ENCODE measurements at places on chromosomes 7 and 10.

DNA sequence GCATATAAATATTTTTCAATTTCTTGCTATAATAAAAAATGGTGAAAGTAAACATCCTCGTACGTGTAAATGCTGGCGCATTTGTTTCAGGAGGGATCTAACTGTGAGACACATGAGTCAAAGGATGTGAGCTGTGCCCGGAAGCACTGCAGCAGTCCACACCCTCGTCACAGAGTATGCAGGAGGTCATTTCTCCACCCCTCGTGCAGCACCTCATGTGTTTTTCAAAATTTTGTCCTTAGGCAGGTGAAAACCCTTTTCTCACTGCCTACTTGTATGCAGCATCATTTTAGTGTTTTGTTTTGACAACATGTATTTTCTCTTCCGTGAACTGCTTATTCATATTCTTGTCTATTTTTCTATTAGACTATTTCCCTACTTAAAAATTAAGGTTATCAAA, 162.7 kb downstream of the AVL9 start:
- DNase-seq, result no peak

DNA sequence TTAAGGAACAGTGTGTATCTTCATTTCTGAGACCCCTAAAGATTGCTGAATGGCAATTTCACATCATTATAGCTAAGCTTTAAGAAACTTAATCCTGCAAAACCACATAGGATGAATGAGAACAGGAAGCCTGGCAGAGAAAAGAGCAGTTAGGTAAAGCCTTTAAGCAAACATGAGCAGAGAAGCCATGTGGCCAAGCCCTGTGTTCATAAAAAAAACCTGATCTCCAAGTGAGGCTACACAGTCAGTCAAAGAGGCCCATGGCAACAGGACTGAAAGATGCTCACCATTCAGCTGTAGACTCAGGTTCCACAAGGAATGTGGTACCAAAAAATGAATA, 9.3 kb downstream of the LIPA start:
- no peak for DNase-seq

DNA sequence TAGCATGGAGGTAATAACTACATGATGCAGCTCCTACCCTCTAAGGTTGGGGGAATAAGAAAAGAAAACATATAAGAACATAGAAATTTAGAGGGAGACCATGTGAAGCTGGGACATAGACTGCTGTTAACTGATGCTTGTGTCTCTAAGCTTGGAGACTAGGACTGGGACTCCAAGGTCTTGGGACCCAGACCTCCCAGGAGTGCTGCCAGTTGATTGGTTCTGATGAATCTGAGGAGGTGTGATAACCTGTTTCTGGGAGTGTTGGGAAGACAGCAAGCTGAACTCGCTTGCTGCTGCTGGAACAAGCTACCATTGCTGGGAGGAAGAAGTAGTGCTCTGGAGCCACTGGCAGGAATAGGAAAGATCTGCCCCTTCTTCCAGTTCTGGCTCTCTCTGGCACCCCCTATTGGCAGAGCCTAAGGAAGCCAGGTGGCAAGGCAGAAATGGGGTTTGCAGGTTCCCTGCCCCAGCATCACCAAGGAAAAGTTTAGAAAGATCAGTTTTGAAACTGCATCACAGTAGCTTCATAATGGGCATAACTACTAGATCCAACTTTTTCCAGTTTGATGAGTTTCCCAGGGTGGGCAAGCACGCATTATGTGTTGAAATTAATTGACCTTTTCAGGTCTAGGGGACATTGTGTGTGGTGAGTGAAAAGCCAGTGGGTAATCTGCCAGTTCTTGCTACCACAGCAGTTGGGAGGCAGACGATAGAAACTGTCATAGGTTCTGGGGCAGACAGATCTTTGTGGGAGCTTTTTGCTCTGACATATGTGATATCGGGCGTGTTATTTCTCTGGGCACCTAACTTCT, 140.7 kb downstream of the SND1 start:
- peak; percentile 12 for DNase-seq

- no peak for DNase-seq
Measured at GRCh38 chr10:128854963-128855362, 612.1 kb upstream of the MGMT start.

DNA sequence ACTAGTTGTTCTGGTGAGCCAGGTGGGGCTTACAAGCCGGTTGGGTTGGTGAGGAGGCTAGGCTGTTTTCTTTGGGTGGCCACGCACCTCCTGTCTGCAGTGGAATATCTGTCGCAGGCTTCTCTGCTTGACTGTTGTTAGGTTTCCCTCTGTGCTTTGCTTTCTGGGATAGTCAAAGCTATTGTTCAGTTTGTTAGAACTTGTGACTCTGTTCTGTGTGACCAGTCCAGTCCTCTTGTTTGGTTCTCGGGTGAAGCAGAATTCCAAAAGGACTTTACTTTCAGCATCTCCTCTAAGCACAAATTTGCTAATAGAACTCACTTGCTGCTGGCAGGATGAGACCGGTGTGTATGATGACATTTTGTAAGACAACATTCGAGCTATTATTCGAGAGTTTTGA, 105.3 kb downstream of the CREB5 start:
- no peak for DNase-seq

GRCh38 chr10:5953676-5954075, 23.7 kb downstream of the IL15RA start:
- DNase-seq, result no peak
